ENCODE measurements at places on chromosomes 4 and X.
A peak's percentile ranks its signal among the peaks of the same experiment; 100 is the strongest.

DNA sequence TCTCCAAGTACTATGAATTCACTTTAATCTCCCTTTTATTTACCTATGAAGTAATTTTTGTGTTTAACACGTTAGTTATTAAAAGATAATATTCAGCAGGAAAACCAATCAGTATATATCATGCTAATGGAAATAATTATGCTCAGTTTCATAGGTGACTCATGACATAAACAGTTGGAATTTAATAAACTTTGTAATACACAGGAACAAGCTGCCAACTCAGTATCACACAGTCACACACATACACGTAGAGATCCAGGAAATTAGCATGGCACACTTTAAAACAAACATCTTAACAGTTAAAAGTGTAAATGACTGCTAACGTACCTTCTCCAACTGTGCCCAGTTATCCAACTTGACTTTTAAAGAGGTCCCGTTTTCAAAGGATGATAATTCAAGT is 2.3 kb downstream of the SPATA4 start:
- no peak for DNase-seq

GRCh38 chrX:139388254-139388653 is 142.3 kb upstream of the F9 start:
- no peak for DNase-seq

DNA sequence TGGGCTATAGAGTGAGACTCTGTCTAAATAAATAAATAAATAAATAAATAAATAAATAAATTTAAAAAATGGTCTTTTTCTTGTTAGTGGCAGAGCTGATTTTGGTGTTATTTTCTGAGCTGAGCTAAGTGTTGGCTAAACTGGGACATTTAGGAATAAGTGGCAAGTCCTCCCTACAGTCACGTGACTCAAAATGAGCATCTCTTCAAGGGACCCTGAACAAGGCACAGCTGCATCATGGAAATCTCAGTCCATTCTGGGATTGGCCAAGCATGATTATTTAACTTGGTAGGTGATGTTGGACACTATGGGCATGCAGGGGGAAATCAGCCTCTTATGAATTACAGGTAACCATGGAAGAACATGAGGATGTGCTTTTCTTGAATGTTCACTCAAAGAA is 42.0 kb downstream of the HAND2 start:
- no peak for DNase-seq

- DNase-seq, result no peak
These were observed 205.6 kb upstream of the S100G start for GRCh38 chrX:16444353-16444752.

GRCh38 chr4:180637616-180638015 is 1605.6 kb upstream of the TENM3 start:
- DNase-seq, result no peak

DNA sequence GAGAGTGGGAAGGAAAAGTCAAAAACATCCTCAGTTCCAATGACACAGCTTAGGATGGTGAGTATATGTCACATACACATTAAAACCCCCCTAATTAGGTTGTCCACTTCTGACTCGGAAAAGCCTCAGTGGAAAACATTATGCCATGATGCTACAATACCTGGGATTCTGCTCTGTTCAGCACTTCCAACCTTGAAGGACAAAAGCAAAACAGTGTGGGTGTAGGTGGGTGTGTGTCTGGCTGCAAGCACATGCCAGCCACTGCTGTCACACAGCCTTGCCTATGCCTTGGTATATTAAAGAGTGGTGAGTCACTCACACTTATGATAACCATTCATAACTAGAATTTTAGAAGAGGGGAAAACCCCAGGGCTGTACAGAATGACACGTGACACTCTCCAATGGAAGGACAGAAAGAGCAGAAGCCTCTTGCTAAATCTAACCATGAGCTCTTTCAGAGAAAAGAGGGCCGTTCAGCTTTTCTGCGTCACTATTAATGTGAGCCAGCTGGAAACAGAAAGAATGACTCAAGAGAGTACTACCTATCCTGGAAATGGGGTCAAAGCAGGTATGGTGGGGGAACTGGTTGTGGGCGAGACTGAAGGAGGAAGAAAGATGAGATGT is 159.6 kb downstream of the TET2 start:
- DNase-seq, result peak; percentile 15

GRCh38 chr4:184448821-184449220 is 25.5 kb downstream of the IRF2 start:
- DNase-seq, result peak; percentile 26

DNA sequence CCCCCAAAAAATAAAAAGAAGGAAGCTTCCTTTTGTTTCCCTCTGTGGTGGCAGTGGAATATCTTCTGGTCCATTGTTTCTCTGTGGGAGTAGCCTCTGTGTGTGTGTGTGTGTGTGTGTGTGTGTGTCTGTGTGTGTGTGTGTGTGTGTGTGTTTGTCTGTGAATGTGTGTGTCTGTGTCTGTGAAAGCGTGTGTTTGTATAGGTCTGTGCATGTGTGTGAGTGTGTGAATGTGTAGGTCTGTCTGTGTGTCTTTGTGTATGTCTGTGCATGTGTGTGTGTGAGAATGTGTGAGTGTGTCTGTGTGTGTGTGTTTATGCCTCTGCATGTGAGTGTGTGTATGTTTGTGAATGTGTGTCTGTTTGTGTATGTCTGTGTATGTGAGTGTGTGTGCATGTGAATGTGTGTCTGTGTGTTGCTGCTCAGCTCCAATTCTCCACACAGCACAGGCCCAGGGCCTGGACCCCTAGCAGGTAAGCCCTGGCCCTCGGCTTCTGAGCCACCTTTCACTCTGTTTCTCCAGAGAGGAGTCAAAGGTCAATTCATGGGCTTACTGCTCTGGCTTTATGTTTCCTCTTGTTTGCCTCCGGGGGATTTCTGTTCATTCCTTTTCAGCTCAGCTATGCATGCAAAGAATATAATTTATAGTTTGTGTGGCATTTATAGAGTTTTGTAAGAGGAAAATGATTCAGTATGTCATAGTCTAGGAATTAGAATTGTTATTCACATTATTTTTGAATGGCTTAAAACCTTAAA is 89.8 kb downstream of the UCHL1 start:
- DNase-seq, result no peak

Data from CD4-positive, alpha-beta T cell treated with Interleukin-4 for 1 hour (primary cell).